ENCODE measurements at places on chromosomes 16 and 17.

DNA sequence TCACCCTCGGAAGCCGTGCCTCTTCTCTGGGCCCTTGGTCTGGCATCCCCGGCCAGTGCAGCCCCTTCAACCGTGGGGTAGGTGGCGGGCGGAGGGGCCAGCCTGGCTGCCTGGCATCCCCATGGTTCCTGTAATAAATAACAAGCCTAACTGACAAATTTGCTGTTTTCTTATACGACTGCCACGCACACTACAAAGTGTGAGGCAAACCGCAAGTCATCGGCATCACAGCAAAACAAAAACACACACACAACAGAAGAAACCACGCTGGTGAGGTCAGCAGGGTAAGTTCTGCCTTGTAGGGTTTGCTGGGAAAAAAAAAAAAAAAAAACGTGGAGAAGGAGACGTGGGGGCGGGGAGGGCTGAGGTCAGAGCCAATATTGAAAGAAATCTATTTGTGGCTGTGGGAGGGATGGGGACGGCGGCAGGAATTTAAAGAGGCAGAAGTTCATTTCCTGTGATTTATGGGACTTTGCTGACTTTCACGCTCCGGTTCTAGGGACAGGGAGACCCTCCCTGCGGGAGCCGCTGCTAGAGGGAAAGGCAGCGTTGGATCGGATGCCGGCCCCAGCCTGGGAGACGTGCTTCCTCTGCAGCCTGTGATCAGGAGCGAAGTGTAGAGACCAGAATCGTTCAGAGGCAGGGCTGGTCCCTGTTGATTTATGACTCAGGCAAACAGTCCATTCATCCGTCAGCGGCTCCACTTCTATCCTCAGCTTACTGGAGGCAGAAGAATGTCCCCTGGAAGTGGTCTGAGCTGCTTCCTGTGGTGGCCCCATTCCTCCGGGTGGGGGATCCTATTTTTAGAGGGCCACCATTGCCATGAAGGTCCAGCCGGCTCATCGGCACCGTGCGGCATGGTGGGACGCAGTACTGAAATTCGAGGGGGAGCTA is 162.8 kb downstream of the FOXL1 start:
- DNase-seq = no peak

- no peak for DNase-seq
Measured at GRCh38 chr17:53227514-53227913, 595.2 kb upstream of the KIF2B start.

DNA sequence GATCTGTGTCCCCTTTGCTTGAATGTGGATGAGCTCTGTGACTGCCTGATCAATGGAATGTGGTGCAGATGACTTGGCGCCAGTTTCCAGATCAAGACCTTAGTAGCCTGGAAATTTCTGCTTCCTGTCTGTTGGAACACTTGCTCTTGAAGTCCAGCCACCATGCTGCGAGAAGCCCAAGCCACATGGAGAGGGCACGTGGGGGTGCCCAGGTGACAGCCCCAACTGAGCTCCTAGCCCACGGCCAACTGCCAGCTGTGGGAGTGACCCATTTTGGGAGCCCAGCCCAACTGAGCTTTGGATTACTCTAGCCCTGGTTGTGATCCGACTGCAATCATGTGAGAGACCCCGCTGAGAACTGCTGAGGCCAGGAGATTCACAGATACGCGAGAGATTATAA is 3.3 kb upstream of the ITGAM start:
- DNase-seq = no peak

DNA sequence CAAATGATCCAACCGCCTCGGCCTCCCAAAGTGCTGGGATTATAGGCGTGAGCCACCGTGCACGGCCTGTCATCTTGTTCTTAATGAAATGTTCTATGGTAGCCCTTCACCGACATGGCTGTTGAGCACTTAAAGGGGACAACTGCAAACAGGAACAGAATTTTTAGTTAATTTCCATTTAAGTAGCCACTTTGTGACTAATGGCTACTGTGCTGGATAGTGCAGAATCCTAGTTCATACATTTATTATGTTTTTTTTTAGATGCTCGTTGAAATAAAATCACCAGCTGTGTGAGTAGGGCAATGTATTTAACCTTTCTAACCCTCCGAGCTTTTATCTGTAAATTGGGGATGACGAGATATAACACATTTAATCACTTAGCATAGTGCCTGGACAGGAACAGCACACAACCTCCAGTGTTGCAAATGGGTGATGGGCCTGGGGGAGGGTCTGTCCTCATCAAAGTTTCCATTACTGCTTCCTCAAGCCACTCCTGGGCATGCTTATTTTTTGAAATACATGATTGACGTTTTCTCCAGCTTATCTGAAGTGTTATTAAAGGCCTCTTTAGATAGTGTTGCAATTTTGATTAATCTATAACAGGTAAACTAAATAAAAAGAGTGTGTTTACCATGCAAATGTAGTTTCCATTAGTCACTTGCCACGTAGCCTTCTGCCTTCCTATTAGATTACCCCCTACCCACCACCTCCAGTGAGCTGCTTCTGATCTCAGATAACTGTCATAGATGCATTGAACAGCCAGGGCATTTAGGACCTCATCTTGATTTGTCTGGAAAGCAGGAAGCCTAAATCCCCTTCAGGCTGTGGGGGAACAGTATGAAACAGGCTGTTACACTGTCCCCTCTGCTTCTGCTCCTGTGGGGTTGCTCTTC is 42.5 kb upstream of the TANC2 start:
- no peak for DNase-seq

GRCh38 chr17:76927577-76927976 is 59.4 kb downstream of the MGAT5B start:
- DNase-seq = no peak

- DNase-seq = no peak
Measured at GRCh38 chr16:69402439-69402838, 16.6 kb upstream of the TERF2 start.

- no peak for DNase-seq
Measured at GRCh38 chr16:11063448-11064201, 119.3 kb downstream of the CLEC16A start.

GRCh38 chr17:42133461-42134041 is 10.9 kb downstream of the HSPB9 start:
- peak; percentile 20 for DNase-seq
